KBM-7 (cell line): ENCODE measurements at places on chromosomes 16 and 17.

DNA sequence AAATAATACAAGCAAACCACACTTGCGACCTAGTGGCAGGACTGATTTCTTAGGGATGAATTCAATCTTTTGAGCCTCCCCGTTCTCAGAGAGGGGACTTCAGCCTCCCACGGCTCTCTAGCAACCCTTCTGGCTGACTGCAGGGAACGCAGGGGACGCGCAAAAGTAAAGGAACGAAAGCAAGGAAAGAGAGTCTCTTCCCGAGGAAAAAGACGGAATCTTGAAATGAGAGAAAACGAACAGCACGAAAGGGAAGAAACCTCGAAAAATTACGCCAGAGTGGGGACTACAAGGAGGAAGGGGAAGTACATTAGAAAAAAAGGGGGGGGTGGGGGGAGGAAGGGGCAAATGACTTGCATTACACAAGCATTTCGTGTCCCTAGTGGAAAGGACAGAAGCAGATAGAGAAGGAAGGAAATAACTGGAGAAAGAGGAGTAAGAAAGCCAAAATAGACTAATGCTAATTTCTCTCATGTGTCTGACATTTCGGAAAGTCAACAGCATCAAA is 1.2 kb downstream of the GRB2 start:
- peak; percentile 85 for DNase-seq

DNA sequence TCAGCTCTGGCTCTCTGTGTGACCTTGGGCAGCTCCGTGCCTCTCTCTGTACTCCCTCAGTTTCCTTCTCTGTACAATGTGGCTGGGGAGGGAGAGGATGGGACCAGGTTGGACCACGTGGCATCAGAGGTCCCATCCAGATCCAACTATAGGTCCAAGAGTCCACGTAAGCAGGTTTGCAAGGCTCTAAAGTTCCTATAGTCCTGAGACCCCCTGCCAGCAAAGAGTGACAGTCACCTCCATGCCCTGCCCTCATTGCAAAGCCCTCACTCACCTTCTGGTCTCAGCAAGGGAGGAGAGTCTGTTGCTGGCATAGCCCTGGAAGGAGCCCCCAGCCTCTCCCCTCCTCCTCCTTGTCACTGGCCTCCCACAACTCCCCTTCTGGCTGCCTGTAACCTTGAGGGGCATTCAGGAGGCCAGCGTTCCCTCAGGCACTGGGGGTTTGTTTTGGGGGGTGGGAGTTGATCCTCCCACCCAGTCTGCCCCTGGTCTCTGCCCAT is 6.1 kb upstream of the DRC7 start:
- no peak for DNase-seq

GRCh38 chr17:31491376-31492131 is 100.1 kb downstream of the RAB11FIP4 start:
- DNase-seq: peak; percentile 86

GRCh38 chr17:41965694-41966462 is 717 bp upstream of the CNP start:
- peak; percentile 24 for DNase-seq

DNA sequence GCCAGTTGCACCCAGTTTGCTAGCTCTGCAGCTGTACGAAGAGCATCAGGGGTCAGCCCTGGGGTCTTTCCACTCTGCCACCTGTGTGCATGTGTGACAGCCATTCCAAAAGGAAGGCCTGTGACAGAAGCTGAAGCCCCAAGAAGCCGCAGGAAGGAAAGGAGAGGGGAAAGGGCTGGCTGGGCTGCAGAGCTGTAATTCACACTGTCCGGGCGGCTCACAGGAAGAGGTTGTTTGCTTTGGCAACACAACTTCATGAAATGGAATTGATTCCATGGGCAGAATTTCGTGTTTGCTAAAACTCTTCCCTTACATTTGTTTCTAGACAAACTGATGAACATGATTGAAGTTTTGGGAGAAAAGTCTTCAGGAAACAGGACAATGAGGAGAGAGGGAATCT is 14.8 kb downstream of the TMEM204 start:
- DNase-seq: no peak

GRCh38 chr17:46124695-46125592 is 68.3 kb downstream of the KANSL1 start:
- no peak for DNase-seq

- DNase-seq: peak; percentile 73
Observed at GRCh38 chr16:4846503-4846900, 586 bp downstream of the GLYR1 start.

GRCh38 chr17:56727876-56728617 is 105.7 kb downstream of the C17orf67 start:
- DNase-seq: no peak

DNA sequence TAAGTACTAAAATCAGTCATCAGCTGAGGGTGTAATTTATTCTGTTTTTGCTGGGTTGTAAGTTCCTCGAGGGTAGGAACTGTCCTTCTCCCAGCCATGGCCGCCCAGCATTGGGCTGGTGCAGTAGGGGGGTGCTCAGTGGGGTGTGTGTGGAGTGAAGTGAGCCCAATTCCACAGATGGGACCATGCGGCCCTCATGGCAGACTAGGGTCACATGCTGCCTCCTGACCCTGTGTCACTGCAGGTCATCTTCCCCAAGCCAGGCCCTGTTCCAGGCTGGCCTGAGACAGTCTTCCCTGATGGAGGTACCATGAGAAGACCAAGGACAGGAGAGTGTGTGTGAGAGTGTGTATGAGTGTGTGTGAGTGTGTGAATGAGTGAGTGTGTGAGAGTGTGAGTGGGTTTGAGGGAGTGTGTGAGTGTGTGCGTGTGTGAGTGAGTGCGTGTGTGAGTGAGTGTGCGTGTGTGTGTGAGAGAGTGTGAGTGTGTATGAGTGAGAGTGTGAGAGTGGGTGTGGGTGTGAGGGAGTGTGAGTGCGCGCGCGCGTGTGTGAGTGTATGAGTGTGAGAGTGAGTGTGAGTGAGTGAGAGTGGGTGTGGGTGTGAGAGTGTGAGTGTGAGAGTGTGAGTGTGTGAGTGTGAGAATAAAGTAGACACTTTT is 3.7 kb downstream of the SLC26A11 start:
- no peak for DNase-seq

DNA sequence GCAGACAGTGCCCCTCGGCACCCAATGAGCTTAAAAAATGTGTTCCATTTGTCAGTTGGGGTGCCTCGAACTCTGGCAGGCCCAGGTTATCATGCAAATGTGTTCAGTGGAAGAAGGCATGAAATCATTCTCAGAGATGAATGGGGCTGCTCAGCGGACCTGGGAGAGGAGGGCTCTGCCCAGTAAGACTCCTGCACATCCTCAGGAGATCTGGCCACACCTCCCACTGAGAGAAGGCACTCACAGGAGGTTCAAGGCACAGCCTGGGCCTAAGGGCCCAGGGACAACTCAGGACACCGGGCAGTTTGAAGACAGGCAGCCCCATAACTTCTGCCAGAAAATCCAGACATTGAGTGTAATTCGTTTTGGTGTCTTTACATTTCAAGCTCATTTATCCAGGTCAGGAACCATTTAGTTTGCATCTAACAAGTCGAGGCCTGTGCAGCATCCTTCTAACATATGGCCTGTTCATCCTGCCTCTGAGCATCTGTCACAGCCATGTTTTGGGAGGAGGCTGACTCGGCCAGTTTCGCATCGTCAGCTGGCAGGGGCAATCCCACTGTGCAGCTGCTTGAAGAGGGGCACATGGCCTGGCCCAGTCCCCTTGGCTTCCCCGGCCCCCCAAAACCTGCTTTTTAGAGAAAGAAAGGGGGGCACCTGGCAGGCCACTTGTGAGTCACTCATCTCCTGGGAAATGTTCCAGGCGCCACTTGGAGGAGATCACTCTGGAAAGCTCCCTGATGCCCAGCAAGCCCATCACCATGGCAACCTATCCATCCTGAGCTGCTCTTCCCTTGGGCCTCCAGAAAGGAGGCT is 31.2 kb upstream of the BCAR1 start:
- DNase-seq: no peak

DNA sequence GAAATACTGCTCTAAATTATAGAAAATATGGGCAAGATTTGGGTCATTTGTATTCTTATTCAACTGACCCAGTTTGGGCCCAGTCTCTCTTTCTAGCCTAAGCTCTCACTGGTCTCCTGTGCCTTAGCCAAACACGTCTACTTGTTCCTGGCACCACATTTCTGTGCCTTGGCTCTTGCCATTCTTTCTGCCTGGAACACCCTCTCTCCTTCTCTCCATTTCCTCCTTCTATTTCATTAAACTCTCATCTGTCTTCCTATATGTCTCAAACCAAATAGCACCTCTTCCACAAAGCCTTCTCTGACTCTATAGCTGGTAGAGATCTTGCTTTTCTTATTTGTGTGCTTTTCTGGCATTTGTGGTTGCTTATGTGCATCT is 37.7 kb upstream of the NUFIP2 start:
- DNase-seq: no peak
